Hematopoietic multipotent progenitor cell (in vitro differentiated cells): ENCODE measurements at places on chromosomes 2 and 18.

- no peak for DNase-seq
Observed at GRCh38 chr18:48884771-48885170, 66.0 kb downstream of the SMAD7 start.

GRCh38 chr18:24659827-24660720, 199.6 kb downstream of the HRH4 start:
- DNase-seq, result peak; percentile 5

DNA sequence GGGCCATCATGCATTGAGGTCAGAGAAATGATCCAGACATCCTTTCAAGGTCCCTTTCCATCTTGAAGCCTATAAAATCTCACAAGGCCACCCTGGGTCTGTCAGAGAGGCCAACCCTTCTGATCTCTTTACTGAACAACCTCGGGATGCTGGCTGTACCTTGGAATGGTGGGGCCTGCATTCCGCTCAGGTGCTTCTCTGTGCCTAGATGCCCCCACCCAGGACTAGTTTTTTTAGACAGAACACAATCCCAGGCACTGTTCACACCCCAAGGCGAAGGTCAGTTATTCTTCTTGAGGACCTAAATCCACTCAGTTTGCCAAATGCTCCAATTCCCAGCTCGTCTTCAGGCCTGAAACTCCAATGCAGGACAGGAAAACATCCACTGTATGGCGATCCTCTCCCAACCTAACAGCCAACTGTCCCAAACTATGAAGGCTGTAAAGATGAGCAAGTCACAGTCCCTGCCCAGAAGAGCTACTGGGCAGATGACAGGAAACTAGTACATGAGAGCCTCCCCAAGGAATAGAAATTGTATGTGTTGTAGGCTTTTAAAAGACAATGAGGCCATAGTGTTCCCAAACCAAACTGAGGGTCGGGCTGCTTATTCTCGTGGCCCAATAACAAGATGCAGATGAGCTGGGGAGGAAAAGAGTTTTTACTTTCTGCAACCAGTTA, 154.4 kb upstream of the ACAA2 start:
- no peak for DNase-seq

GRCh38 chr18:79819064-79819967, 21.6 kb downstream of the KCNG2 start:
- DNase-seq, result no peak

GRCh38 chr2:208392300-208392699, 14.3 kb upstream of the PTH2R start:
- no peak for DNase-seq

- DNase-seq, result peak; percentile 36
Observed at GRCh38 chr2:172496160-172496608, 59.7 kb upstream of the PDK1 start.

- DNase-seq, result no peak
Observed at GRCh38 chr18:61435064-61435652, 101.9 kb downstream of the CDH20 start.

- DNase-seq, result peak; percentile 74
Observed at GRCh38 chr2:6887751-6888192, 10.2 kb downstream of the RSAD2 start.

- DNase-seq, result no peak
Observed at GRCh38 chr18:6604573-6604941, 125.0 kb upstream of the ARHGAP28 start.

DNA sequence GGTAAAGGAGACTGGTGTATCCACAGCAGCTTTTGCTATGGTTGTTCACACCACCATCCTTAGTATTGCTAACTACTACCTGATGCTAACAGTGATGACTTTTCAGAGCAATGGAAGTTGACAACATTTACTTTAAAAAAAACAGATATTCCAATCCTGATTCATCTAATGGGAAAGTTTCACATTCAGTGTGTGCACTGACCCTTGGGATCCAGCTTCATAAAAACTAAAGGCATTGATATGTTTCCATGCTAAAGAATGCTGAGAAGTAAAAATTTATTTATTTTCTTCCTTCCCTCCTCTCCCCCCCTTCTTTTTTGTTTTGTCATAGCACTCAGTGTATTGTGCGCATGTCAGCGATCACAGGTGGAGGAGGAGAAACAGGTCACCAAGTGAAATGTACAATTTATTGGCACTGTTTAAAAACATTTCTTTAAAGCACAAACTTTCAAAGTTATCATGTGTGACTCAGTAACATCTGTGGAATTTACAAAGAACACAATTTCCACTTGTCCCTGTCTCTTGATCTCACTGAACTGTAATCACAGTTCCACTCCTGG, 229.9 kb downstream of the ALK start:
- DNase-seq, result no peak

GRCh38 chr2:65390134-65390533, 42.3 kb downstream of the SPRED2 start:
- DNase-seq, result peak; percentile 59

DNA sequence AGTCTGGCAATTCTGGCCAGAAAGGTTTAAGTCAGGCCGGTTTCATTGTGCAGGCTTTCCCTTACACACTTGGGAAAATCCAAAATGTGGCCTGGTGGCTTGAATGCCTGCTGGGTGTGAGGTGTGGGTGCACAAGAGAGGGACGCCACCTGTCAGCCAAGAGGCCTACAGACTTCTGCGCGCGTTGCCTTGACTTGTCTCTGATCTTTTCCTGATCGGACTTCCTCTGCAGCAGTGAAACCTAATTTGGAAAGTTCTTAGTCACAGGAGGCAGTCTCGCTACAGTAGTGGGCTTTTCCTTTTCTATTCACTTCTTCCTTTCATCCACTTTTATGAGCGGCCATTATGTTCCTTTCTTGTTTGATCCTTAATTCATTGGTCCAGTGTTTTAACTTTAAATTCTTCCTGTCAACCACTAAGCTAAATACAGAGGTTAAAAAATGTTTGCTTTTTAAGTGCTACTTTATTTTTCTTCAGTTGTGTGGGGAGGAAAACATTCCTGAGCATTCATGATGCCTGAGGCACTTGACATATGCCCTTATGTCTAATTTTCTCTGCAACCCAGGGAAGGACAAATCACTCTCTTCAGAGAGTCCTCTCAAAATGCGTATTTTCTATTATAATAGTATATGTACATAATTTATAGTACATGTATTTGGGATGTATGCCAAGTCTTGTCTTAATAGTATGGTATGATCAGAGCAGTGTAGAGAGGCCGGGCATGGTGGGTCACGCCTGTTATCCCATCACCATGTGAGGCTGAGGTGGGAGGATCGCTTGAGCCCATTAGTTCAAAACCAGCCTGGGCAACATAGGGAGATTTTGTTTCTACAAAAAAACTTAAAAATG, 128.9 kb downstream of the WDSUB1 start:
- DNase-seq, result no peak

GRCh38 chr2:152063325-152063924, 35.4 kb downstream of the CACNB4 start:
- DNase-seq, result no peak

DNA sequence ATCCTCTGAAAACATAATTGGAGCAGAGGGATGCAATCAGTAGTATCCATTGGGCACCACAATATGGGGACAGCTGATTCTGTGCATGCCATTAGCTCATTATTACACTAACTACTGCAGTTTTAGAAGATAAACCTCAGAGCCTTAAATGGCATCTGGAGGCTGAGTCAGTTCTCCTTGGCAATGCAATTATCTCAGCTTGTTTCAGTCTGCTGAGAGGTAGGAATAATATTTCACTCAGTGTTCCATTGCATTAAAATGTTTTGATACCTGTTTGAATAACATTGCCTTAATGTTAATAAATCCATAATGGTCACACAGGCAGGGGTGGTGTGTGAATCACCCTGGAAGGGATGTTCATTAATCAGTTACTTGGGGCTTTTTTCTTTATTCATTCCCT, 309.6 kb downstream of the LRRTM1 start:
- DNase-seq, result no peak

- DNase-seq, result no peak
Observed at GRCh38 chr18:29080946-29081345, 904.0 kb upstream of the CDH2 start.

DNA sequence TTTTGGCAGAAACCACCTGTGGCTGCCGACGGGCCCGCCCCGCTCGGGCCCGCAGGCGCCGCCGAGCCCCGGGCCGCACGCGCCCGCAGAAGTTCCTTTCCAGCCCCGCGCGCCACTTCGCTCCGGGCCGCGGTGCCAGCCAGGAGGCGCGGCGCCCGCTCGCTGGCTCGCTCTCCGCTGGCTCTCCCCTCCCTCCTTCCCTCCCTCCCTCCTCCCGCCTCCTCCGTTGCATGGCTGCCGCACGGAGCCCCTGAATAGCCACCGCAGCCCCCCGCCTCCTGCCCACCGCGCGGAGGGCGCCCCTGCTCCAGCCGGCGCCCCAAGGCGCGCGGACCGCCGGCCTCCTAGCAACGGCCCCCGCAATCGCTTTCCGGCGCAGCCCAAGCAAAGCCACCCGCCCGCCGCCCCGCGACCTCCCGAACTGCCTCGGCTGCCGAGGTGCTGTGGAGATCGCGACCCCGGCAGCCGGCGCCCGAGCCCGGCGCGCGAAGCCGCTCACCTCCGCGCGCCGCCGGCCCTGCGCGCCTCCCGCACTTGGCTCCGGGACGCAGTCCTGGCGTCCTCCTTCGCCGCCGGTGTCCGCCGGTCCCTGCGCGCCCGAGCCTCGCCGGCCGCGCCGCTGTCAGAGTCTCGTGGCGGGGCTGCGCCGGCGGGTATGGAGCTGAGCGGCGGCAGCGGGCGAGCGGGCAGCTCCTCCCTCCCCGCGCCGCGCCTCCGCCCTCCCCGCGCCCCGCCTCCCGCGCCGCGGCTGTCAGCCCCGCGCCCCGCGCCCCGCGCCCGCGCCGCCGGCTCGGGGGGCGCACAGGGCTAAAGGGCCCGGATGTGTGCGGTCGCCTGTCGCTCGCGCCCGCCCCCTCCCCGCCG, at the start of gene ZBTB7C:
ZBTB7C (minus strand) TSS at position 657 of the 864 bp plus-strand sequence.
- DNase-seq, result peak; percentile 19

DNA sequence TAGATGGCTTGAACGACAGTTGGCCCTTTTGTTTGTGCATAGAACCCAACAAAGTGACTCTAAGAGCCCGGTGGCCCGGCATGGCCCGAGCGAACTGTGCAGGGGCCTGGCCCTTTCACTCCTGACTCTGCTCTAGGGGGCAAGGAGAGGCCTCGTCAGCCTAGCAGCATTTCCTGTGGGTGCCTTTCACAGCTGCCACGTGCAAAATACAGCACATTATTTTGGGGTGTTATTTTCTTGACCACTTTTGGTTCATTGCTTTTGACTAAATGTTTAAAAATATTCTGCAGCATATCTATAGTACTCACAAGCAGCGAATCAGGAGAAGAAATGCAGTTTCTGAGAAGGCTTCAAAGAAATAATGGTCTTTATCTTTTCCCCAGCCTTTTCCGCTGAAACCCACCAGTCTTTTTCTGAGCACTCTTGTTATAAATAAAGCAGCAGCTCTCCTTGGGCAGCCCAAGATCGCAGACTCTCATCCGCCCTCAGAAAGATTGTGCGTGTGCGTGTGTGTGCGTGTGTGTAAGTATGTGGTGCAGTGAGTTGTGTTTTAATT, 31.3 kb downstream of the DGKD start:
- DNase-seq, result no peak

DNA sequence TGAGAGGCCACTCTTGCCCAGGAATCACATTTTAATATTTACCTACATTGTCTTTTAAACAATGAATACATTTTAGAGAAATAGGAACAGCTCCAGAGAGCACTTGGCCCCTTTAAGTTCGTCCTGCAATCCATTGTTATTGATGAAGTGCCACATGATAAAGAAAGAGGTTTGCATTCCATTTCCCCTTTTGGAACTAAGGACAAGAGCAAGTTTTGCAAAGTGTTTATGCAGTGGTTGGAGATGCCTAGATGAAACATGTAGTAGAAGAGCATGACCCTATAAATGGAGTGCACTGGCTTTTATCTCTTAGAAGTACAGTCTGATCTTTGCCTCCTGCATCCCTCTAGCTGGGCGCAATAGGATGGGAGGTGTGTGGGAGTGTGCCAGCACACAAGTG, 118.7 kb upstream of the CNTNAP5 start:
- DNase-seq, result no peak

- no peak for DNase-seq
Observed at GRCh38 chr2:186554850-186555671, 34.8 kb upstream of the ITGAV start.

- no peak for DNase-seq
Observed at GRCh38 chr2:215941726-215942125, 71.6 kb downstream of the MREG start.
